Lower lobe of right lung (tissue), 2 donors: ENCODE measurements at places on chromosomes 3 and 15.

DNA sequence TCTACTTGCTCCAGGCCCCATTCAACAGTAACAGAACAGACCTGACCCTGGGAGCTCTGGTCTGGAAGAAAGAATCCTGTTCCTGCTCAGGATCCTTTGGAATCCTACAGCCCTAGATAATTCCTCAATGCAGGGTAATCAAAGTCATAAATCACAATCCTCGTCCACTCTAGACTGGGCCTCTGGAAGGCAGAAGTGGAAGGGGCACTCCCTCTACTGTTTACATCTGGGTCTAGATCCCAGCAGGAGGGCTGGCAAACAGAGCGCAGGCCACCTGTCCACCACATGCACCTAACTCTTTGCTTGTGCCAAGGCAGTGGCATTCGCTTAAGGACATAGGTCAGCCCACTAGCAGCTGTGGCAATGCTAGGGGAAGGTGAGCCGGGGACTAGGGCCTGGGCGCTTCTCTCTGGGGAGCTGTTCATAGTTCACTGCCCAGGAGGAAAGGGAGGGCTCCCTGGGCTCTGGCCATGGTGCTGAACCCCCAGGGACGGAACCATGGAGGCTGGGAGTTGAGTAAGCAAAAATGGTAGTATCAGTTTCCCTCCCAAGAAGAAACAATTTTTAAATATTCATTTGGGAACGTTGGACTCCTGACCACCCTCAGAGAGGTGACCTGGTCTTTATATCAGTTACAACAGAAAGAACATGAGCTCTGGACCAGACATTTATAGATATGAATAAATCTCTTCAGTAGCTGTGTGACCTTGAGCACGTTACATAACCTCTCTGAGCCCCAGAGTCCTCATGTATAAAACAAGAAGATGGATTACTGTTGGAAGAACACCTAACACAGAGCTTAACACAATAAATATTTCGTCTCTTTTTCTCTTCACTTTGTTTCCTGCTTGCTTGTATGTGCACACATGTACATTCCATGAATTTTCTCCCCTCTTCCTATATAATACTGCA, 90.2 kb downstream of the NTRK3 start:
- no peak for DNase-seq
- no peaks in the 10 kb centered on the region for H3K27me3 ChIP-seq
- no peaks in the 10 kb centered on the region for H3K36me3 ChIP-seq
- no peak overlapping the region for H3K27ac ChIP-seq
- H3K4me3 ChIP-seq, result no peak overlapping the region

- H3K36me3 ChIP-seq, result peaks cover 10% of the 10 kb centered on the region
- no peak for DNase-seq
- no peaks in the 10 kb centered on the region for H3K27me3 ChIP-seq
- H3K4me1 ChIP-seq, result peaks cover 11% of the 10 kb centered on the region
- H3K27ac ChIP-seq, result no peak overlapping the region
- H3K4me3 ChIP-seq, result no peak overlapping the region
These were observed 23.5 kb downstream of the DTWD1 start for GRCh38 chr15:49644364-49644794.

DNA sequence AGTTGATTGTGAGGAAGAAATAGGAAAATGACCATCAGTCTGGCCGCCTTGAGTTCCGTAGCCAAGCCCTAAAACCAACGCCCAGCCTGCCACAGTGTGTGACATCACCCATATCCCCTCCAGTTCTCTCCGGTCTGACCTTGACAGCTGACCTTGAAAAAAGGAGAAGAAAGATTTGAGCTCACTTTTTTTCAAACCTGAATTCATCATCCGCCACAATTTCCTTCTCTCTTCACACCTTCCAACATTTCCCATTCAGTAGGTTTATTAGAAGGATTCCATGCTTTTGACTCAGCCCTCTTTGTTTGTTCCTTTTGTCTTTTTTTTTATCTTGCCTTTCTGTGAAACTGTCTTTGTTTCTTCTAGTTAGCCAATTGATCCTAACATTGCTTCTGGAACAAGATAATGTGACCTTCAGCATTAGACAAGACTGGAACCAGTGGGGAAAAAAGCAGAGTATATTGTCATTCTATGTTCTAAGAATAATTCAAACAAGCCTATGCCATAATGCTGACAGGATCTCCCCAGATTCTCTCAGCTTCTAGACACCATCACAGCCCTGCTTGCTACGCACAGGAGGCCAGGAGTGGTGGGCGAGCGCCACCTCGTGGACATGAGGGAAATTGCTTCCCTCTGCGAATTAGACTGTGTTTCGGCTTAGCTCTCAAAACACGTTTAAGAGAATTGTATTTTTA, 283.1 kb downstream of the FGF12 start:
- peaks cover 13% of the 10 kb centered on the region for H3K27me3 ChIP-seq
- H3K4me1 ChIP-seq, result no peaks in the 10 kb centered on the region
- DNase-seq, result peak; percentile 62
- H3K27ac ChIP-seq, result no peak overlapping the region
- H3K4me3 ChIP-seq, result no peak overlapping the region
- no peaks in the 10 kb centered on the region for H3K36me3 ChIP-seq

DNA sequence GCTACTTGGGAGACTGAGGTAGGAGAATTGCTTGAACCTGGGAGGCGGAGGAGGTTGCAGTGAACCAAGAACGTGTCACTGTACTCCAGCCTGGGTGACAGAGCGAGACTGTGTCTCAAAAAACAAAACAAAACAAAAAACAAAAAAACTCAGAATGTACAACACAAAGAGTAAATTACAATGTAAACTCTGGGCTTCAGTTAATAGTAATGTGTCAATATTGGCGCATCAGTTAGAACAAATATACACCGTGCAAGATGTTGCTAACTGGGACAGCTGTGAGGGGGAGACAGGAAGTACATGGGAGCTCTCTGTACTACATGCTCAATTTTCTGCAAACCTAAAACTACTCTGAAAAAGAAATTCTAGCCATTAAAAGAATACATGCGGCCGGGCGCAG, 23.5 kb upstream of the TRPM1 start:
- no peak for DNase-seq
- H3K27me3 ChIP-seq, result no peaks in the 10 kb centered on the region
- peaks cover 4% of the 10 kb centered on the region for H3K4me1 ChIP-seq
- no peaks in the 10 kb centered on the region for H3K36me3 ChIP-seq

- no peaks in the 10 kb centered on the region for H3K27me3 ChIP-seq
- no peak for DNase-seq
- no peaks in the 10 kb centered on the region for H3K4me1 ChIP-seq
- no peak overlapping the region for H3K4me3 ChIP-seq
These were observed 26.8 kb downstream of the TIMMDC1 start for GRCh38 chr3:119524931-119525662.

- no peak for DNase-seq
- H3K27me3 ChIP-seq, result no peaks in the 10 kb centered on the region
- H3K27ac ChIP-seq, result no peak overlapping the region
- H3K4me1 ChIP-seq, result no peaks in the 10 kb centered on the region
These were observed 73.2 kb downstream of the TMEM44 start for GRCh38 chr3:194560047-194560446.

GRCh38 chr3:69392415-69392814, 6.5 kb upstream of the FRMD4B start:
- no peak overlapping the region for H3K27ac ChIP-seq
- H3K27me3 ChIP-seq, result no peaks in the 10 kb centered on the region
- no peaks in the 10 kb centered on the region for H3K36me3 ChIP-seq
- no peak overlapping the region for H3K4me3 ChIP-seq
- no peak for DNase-seq

- peaks cover 10% of the 10 kb centered on the region for H3K4me1 ChIP-seq
- H3K27me3 ChIP-seq, result peaks cover 21% of the 10 kb centered on the region
- peak overlapping the region; percentile 56 for H3K27ac ChIP-seq
These were observed 2.9 kb upstream of the FBLN2 start for GRCh38 chr3:13545952-13546454.

GRCh38 chr15:92533298-92533697, 122.3 kb downstream of the FAM174B start:
- H3K36me3 ChIP-seq, result no peaks in the 10 kb centered on the region
- no peak overlapping the region for H3K4me3 ChIP-seq
- no peak overlapping the region for H3K27ac ChIP-seq
- no peaks in the 10 kb centered on the region for H3K27me3 ChIP-seq

DNA sequence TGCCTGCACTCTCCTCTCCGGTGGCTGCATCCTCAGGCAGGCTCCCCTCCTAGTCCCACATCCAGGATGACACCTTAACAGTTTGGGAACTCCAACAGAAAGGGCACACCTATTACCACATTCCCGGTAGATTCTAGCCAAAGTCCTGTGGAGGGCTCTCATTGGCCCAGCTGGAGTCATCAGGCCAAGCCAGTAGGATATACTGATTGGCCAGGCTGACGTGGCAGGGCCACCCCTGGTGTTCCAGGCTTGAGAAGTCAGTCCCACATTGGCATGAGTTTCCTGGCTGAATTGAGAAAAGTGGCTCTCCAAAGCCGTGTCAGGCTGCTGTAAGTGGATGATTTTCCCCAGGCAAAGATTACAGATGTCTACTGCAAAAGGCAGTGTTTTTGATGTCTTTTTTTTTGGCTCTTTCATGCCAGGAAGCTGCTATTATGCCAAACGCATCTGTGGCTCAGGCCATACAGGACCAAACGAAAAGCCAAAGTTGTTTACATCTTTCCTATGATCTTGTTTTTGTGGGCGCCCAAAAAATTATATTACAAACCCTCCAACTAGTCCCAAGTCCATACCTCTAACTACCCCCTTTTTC, 6.6 kb upstream of the BLM start:
- no peaks in the 10 kb centered on the region for H3K4me1 ChIP-seq
- H3K27ac ChIP-seq, result no peak overlapping the region
- no peaks in the 10 kb centered on the region for H3K27me3 ChIP-seq
- no peak overlapping the region for H3K4me3 ChIP-seq
- no peaks in the 10 kb centered on the region for H3K36me3 ChIP-seq
- peak; percentile 62 for DNase-seq

GRCh38 chr3:177262396-177262795, 65.1 kb upstream of the TBL1XR1 start:
- no peaks in the 10 kb centered on the region for H3K36me3 ChIP-seq
- DNase-seq, result no peak
- no peaks in the 10 kb centered on the region for H3K27me3 ChIP-seq

- DNase-seq, result no peak
- H3K27me3 ChIP-seq, result no peaks in the 10 kb centered on the region
- H3K36me3 ChIP-seq, result peaks cover 54% of the 10 kb centered on the region
- peaks cover 88% of the 10 kb centered on the region for H3K4me1 ChIP-seq
- H3K4me3 ChIP-seq, result no peak overlapping the region
These were observed 37.3 kb downstream of the ZBTB38 start for GRCh38 chr3:141405591-141405990.

GRCh38 chr3:177449360-177450006, 252.2 kb upstream of the TBL1XR1 start:
- peaks cover 48% of the 10 kb centered on the region for H3K4me1 ChIP-seq
- H3K27me3 ChIP-seq, result no peaks in the 10 kb centered on the region
- H3K27ac ChIP-seq, result peak overlapping the region; percentile 62

DNA sequence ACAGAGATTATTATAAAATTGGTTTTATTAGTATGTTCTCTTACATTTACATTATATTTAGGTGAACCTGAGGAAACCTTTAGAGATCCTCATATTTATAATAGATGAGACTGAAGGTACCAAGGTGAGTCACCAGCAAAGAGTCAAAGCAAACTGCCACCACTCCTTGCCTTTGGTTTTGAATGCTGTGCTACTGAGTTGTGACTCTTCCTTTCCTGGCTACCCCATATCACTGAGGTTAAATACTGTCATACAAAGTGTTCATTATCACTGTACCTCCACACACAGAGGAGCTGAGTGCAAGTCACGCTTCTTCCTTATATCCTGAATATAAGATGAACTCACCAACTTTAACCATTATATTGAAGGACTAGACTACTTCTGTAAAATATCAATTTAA, 168.2 kb downstream of the CBLB start:
- no peak for DNase-seq
- peaks cover 38% of the 10 kb centered on the region for H3K36me3 ChIP-seq
- H3K27me3 ChIP-seq, result no peaks in the 10 kb centered on the region
- H3K4me1 ChIP-seq, result no peaks in the 10 kb centered on the region

DNA sequence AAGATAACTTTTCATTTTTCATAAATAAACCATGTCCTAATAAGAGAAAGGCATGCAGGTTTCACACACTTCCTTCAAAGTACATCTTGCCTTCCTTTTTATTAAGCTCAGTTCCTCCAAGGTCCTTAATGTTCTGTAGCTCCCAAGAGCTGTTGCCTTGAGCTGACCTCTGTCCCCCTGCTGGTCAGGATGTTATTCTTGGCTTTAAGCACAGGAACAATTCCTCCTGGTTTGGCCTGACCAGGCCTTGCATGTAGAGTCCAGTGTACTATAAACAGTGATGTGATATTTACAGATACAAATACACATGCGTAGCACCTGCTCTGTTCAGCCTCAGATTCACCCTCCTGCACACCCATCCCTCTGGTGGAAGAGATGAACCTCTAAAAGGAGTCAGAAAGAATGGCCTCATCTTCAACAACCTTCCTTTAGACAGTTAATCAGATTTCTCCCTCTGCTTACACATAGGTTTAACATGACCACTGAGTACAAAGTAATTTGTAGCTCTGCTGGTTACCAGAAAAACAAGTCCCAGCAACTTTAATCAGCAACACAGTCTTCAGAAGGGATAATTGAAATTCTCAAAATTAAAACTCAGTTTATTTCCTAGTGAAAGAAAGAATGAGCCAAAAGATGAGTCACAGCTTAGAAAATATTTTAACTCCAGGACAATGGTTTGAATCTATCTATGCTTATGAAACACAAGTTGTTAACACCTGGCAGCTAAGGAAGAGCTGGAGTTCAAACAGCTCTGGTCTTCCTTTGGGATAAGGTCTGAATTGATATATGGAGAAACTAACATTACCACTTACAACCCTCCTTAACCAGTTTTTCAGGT, 46.5 kb downstream of the PTPN9 start:
- no peaks in the 10 kb centered on the region for H3K36me3 ChIP-seq
- no peak for DNase-seq
- H3K4me3 ChIP-seq, result no peak overlapping the region
- no peaks in the 10 kb centered on the region for H3K27me3 ChIP-seq
- peak overlapping the region; percentile 52 for H3K27ac ChIP-seq

DNA sequence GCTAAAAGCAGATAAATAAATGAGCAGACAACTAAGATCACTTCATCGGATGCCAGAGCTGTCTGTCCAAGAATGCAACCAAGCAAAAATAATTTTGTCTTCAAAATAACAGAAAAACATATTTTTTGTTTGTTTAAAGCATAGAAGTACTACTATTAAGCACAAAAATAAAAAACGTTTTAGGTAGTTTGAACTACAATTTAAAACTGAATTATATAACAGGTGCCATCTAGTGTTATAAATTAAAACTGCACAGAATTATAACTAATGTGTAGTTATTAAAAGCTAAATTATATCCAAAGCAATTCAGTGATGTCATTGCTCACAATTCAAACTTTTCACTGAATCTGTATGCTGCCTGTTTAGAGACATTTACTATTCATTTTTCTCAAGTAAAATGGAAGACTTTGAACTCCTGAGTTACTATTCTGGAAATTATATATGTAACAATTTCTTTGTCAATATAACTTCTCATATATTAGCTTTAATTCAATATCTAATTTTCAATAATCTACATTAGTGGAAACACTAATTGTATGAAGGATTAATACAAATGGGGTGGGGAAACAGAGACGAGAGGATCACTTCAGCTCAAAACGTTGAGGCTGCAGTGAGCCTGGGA, 29.5 kb downstream of the LINS1 start:
- no peak overlapping the region for H3K27ac ChIP-seq
- no peak overlapping the region for H3K4me3 ChIP-seq
- H3K27me3 ChIP-seq, result no peaks in the 10 kb centered on the region
- H3K36me3 ChIP-seq, result peaks cover 42% of the 10 kb centered on the region
- DNase-seq, result no peak

- no peaks in the 10 kb centered on the region for H3K36me3 ChIP-seq
- no peak for DNase-seq
- no peak overlapping the region for H3K4me3 ChIP-seq
- no peaks in the 10 kb centered on the region for H3K4me1 ChIP-seq
- no peak overlapping the region for H3K27ac ChIP-seq
- H3K27me3 ChIP-seq, result no peaks in the 10 kb centered on the region
These were observed 46.8 kb downstream of the SST start for GRCh38 chr3:187623285-187623814.
